Fibroblast of the conjunctiva (primary cell): ENCODE measurements at places on chromosomes 2 and 18.

DNA sequence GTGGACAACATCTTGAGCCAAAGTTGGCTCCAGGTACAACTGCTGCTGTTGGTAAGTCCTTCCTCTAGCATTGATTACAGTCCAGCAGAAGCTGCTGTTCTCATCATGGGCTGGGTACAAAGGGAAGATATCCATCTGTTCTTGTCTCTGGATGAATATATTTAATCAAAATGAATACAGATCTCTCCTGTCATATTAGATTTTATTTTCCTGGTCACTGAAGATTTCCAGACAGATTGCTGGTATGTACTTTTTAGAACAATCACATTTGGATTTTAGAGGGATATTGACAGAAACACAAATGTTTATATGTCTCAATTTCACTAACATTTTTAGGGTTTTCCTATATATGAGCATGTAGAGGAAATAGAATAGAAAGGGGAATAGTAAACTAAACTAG is 155.4 kb upstream of the FHL2 start:
- no peak for DNase-seq

DNA sequence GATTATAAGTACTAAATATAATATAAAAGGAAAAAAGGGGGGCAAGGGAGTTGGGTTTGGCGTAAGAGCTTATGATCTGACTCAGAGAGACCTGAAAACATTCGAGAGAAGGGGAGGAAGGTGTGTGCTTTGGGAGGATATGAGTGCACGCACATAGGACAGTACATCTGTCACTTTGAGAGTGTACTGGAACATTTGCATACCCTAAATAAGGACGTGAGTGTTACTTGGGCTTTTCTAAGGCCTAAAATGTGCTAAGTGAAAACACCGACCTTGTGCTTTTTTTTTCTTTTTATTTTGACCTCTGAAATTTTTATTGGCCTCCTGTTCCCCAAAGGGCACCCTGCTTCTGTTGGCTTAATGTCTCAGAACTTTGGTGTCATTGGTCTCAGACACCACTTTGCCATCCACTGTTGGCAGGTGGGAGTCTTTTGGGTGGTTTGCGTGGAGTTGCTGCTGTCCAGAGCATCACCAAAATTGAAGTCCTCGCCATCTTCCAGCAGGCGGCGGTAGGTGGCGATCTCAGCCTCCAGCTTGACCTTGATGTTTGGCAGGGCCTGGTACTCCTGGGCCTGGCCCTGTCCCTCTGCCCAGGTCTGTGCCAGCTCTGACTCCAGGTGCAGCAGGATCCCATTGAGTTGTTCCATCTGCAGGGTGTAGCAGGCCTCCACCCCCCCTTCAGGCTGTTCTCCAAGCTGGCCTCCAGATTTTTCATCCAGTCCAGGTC is 57.7 kb downstream of the CD28 start:
- no peak for DNase-seq

DNA sequence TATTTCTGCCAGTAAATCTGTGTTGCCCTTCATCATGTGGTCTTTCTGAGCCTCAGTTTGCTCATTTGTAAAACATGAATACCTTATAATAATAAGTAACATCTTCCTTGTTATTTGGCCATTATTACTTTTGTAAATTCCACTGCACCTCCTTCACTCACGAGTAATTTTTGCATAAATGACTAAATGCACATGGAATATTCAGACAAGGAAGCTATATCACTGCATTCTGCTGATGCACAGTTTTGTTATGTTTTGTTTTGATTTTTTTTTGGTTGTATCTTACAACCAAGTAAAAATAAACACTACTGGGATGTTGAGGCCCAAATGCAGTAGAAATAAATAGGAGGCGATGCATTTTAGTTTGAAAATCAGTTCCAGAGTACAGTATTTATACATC is 185.3 kb upstream of the POU3F3 start:
- DNase-seq, result no peak

- DNase-seq, result no peak
Observed at GRCh38 chr2:177721087-177721486, 328.5 kb downstream of the AGPS start.

- DNase-seq, result no peak
Observed at GRCh38 chr2:183037553-183038340, 510 bp downstream of the NCKAP1 start.
